IPS-NIHi11 (cell line): ENCODE measurements at places on chromosomes 2 and 18.

DNA sequence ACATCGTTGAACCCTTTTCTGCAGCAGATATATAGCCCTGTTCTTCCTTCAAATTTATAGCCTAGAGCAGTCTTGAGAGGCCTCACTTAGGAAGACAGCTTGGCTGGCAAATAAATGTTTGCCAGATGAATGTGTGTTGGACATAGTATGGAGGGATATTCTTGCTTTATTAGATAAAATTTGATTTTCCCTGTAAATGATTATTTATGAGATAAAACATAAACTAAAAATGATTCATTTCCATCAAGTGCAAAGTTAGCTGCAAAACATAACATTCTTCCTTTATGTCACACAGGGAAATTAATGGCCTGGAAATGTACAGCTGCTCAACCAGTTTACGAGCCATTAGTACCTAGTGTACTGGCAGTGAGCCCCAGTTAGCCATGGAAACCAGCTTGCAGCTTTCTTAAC lies 82.5 kb downstream of the LIMS1 start:
- DNase-seq = no peak

DNA sequence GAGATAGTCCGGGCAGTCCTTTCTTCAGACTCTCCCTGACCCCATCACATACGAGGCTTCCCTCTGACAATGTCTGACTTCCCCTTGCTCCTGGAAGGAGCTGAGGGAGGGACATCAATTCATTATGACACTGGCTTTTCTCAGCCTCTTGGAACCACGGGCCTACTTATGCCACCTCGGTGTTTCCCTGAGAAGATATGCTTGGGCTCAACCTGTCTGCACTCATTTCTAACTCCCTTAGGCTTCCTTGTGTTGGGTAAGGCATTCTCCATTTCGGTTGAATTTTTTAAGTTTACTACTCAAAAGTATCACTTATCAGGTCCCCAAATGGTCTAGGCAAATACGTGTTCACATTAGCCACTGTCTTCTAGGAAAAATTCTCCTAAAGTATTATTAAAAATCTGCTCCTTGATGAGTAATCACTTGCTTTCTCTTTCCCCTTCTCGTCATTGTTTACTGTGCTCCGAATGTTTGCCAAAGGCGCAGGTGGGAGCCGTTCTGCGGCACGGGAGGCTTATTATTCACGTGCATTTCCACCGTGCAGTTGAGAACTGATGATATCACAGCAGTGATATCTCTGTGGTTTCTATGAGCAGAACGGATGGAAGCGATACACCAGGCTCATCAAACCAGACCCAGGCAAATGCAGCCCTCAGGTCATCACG lies 33.1 kb downstream of the ARL4C start:
- DNase-seq = no peak

- no peak for DNase-seq
Observed at GRCh38 chr18:48882379-48882778, 68.4 kb downstream of the SMAD7 start.

- DNase-seq = no peak
Observed at GRCh38 chr2:145199827-145200706, 680.1 kb upstream of the ZEB2 start.

GRCh38 chr18:42113529-42114191 lies 158.6 kb downstream of the PIK3C3 start:
- no peak for DNase-seq

- peak; percentile 38 for DNase-seq
Observed at GRCh38 chr2:202278944-202279343, 13.4 kb downstream of the NOP58 start.

DNA sequence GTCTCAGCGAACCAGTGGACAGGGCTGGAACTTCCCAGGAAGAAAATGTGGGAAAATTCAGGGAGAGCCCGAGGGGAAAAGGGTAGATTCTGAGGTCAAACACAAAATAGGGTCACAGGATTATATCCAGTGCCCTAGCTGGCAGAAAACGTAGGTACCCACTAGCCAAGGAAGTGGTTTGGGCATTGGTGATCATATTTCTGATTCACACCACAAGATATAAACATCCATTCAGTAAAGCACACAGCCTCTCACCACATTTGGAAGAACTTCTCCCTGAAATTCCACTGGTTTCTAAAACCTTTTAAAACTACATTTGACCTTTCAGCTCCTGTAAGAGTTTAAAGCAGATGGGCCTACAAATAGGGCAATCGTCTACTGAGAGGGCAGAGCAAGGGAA lies 186.9 kb downstream of the TTC32 start:
- no peak for DNase-seq

DNA sequence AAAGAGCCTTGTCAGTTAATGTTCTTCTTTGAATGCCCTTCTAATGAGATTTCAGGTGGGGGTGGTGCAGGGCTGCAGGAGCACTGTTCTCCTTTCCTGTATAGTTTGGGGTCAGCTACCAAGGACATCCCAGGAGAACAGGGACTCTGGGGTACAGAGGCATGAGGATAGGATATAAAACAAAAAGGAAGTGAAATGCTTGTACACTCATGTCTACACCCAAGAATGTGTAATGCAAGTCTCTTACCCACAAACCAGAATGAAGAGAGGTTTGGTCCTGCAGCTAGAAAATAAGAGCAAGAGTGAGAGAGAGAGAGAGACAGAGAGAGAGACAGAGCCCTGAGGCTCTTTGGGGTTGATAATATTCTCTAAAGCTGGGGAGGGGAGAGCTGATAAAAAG lies 151.8 kb upstream of the KCTD1 start:
- no peak for DNase-seq

DNA sequence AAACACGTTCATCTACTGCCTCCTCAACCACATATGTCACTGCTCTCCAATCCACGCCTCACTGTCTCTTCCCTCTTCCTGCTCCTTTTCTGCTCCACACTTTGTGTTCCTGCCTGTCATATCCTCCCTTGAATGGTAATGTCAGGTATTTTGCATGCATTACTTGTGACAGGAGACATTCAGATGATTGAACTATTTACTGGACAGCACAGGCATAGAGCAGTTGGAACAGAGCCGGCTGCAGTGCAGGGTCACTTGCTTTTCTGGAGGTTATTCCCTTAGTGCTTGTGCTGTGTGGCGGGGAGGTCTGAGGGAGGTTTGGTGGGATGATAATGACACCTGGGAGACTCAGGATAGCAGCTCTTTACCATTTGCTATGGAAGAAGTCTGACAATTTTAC lies 93.8 kb downstream of the LTBP1 start:
- DNase-seq = no peak
